SJCRH30 (cell line): ENCODE measurements at places on chromosomes 6 and 20. TPM values are rescaled to one million over a fixed set of nuclear protein-coding genes. Genes with fewer than 3 reads are reported as not detected.

- no peak overlapping the region for H3K27ac ChIP-seq
- H3K4me1 ChIP-seq, result no peaks in the 10 kb centered on the region
- no peaks in the 10 kb centered on the region for H3K27me3 ChIP-seq
- H3K36me3 ChIP-seq, result no peaks in the 10 kb centered on the region
- DNase-seq, result no peak
Observed at GRCh38 chr6:30020626-30021025, 40.4 kb upstream of the POLR1H start.

DNA sequence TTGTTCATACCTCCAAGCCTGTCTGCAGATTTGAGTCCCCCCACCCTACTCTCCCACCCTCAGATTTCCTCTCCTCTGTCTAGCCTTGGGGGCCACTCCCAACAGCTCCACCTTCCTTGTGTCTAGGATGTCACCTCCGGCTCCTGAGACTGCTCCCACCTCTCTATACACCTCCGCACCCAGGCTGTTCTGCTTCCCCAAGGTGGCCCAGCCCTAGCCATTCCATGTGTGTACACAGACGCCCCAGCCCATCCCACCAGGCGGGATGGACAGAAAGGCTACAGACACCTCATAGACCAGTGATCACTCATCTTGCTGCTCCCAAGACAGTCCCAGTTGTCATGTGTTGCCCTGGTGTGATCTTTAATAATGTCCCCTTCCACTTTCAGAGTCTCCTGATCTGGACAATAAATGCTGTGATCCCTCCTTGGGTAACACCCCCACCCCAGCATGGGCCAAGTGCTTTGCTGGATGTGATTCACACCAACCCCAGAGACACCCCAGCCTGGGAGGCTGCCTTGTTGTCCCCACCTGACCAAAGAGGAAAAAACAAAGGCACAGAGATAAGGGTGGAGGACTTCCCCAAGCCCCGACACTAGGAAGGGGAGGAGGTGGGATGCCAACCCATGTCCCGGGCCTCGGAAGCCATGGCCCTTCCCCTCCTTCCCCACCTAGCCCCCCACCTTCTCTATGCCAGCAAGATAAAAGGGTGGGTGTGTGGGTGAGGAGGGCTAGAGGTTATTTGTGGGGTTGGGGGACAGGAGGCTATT, 36.1 kb downstream of the MDFI start:
- no peak overlapping the region for H3K27ac ChIP-seq
- peaks cover 4% of the 10 kb centered on the region; the same call in 1 of the 2 replicates for H3K27me3 ChIP-seq
- H3K4me1 ChIP-seq, result peaks cover 7% of the 10 kb centered on the region; the same call in 1 of the 2 replicates
- no peak overlapping the region for H3K4me3 ChIP-seq
- H3K36me3 ChIP-seq, result no peaks in the 10 kb centered on the region

DNA sequence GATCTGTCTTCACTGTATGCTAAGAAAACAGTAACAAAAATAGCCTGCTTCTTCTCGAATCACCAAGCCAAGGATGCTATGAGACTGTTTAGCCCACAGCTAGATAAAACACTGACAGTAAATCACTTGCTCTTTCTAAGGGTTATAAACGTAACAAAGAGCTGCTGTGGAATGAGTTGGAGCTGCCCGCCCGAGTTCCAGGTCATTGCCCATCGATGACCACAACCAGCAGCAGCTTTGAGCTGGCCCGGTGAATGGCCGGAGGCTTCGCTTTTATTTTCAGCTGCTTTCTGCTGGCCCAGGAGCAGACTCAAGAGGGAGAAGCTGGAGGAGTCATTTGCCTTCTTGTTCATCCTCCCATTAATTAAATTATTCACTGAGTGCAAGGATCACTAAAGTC, 82.2 kb upstream of the CDH4 start:
- no peak overlapping the region for H3K4me3 ChIP-seq
- peaks cover 4% of the 10 kb centered on the region; the same call in 1 of the 2 replicates for H3K27me3 ChIP-seq
- no peaks in the 10 kb centered on the region for H3K4me1 ChIP-seq
- no peaks in the 10 kb centered on the region for H3K36me3 ChIP-seq

DNA sequence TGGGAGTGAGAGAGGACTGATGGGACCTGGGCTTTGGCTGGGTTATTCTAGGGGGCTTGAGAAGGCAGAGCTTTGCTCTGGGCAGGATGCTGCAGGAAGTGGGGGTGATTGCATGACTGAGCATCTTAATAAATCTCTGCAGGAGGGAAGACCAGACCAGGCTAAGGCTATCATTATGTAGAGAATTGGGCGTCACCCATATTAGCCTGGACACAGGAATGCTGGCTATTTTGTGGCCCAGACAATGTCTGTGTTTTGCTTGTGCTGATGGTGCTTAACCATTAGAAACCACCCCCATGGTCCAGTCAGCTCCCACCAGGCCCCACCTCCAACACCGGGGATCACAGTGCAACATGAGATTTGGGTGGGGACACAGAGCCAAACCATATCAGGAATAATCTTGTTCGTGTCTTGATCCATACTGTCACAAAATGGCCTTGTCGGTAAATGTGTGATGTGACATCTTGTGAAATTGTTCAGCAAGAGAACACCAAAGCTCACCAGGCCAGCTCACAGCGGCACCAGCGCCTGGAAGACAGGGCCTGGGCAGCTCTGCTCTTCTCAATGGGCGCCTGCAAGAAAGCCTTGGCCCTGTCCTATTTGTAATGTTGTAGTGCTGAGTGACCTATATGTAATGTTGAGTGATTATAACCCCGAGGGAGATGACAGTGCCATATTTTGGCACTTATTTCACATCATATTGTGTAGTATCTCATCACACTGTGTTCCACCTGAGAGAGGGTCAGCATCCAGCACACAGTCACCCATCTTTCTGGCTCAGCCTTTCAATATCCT, 211.8 kb downstream of the QKI start:
- DNase-seq, result no peak
- H3K36me3 ChIP-seq, result no peaks in the 10 kb centered on the region
- H3K27ac ChIP-seq, result no peak overlapping the region
- H3K27me3 ChIP-seq, result no peaks in the 10 kb centered on the region
- no peaks in the 10 kb centered on the region for H3K4me1 ChIP-seq

DNA sequence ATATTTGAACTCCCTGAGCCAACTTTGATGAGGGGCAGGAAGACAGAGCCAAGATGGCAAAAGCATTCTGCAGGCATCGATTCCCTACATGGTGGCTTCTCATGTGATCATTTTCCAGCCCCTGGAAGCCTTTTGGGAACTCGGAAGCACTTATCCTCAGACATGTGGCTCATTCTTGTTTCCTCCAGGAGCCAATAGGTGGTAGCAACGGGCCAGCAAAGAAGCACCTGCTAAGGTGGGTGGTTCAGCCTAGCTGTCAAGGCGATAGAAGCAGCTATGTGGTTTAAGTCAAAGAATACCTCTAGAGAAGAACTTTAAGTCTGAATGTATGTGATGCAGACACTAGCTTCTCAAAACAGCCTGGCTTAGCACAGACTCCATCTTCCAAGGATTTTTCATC, 64.9 kb upstream of the PAX1 start:
- H3K27me3 ChIP-seq, result no peaks in the 10 kb centered on the region; the same call in 1 of the 2 replicates
- H3K4me1 ChIP-seq, result no peaks in the 10 kb centered on the region
- H3K36me3 ChIP-seq, result no peaks in the 10 kb centered on the region
- H3K4me3 ChIP-seq, result no peak overlapping the region
- DNase-seq, result no peak

- no peaks in the 10 kb centered on the region for H3K36me3 ChIP-seq
- no peak overlapping the region for H3K27ac ChIP-seq
- H3K27me3 ChIP-seq, result no peaks in the 10 kb centered on the region
- DNase-seq, result no peak
Observed at GRCh38 chr6:89197141-89197540, 20.0 kb downstream of the GABRR1 start.

GRCh38 chr20:8837396-8837795, 231.5 kb upstream of the PLCB4 start:
- H3K27me3 ChIP-seq, result no peaks in the 10 kb centered on the region
- no peaks in the 10 kb centered on the region for H3K4me1 ChIP-seq
- no peak for DNase-seq
- H3K27ac ChIP-seq, result no peak overlapping the region
- no peak overlapping the region for H3K4me3 ChIP-seq
- H3K36me3 ChIP-seq, result no peaks in the 10 kb centered on the region

GRCh38 chr6:34585108-34585507, 29.0 kb upstream of the SPDEF start:
- DNase-seq, result no peak
- H3K36me3 ChIP-seq, result no peaks in the 10 kb centered on the region; the same call in 1 of the 2 replicates
- H3K4me1 ChIP-seq, result no peaks in the 10 kb centered on the region
- H3K27ac ChIP-seq, result no peak overlapping the region
- no peak overlapping the region for H3K4me3 ChIP-seq
- H3K27me3 ChIP-seq, result no peaks in the 10 kb centered on the region

GRCh38 chr6:44505751-44506150, 118.2 kb downstream of the CDC5L start:
- no peak overlapping the region for H3K27ac ChIP-seq
- no peaks in the 10 kb centered on the region for H3K4me1 ChIP-seq
- H3K36me3 ChIP-seq, result no peaks in the 10 kb centered on the region
- no peak for DNase-seq
- H3K4me3 ChIP-seq, result no peak overlapping the region

The EPM2A gene
- 2.4 and 3.1 TPM in 2 replicates for total RNA-seq

The MARCKS gene
- 152 and 167 TPM in 2 replicates for total RNA-seq
